Placental pericyte (primary cell): ENCODE measurements at places on chromosomes 6 and 20. TPM values are rescaled to one million over a fixed set of nuclear protein-coding genes. Genes with fewer than 3 reads are reported as not detected.

Gene HLA-DQA1
- 0.43 TPM in 1 of 2 replicates, not detected in the other for total RNA-seq

Gene CD40
- total RNA-seq = 0.57 and 0.66 TPM in 2 replicates

Gene FOXQ1
- 5.0 and 5.5 TPM in 2 replicates for total RNA-seq

Gene GPR6
- not detected in 2 replicates for total RNA-seq

Gene DZANK1
- 1.3 and 1.7 TPM in 2 replicates for total RNA-seq

Gene RPS21
- 472 and 851 TPM in 2 replicates for total RNA-seq

Gene PRSS35
- total RNA-seq = 0.44 and 0.72 TPM in 2 replicates

Gene TBC1D32
- total RNA-seq = 19.6 and 22.1 TPM in 2 replicates

Gene MUC22
- total RNA-seq = not detected in 2 replicates

Gene OR10C1
- total RNA-seq = not detected in 2 replicates

Gene IRF4
- not detected in 2 replicates for total RNA-seq

Gene VWA7
- total RNA-seq = 0.14 and 0.44 TPM in 2 replicates

Gene PSORS1C2
- total RNA-seq = not detected in 2 replicates

Gene DSP
- 0.22 and 10.0 TPM in 2 replicates for total RNA-seq

Gene COL9A1
- total RNA-seq = not detected in 2 replicates

Gene WFDC11
- not detected in 2 replicates for total RNA-seq

Gene GPX5
- not detected in 2 replicates for total RNA-seq

Gene ARFGEF3
- under 0.01 and 0.22 TPM in 2 replicates for total RNA-seq

Gene FRMD1
- total RNA-seq = not detected in 2 replicates

Gene KHDRBS2
- total RNA-seq = not detected in 2 replicates

Gene TRIM26
- 25.6 and 36.9 TPM in 2 replicates for total RNA-seq

Gene CRISP3
- total RNA-seq = not detected in 2 replicates

Gene LPA
- not detected in 2 replicates for total RNA-seq

Gene NKAIN2
- total RNA-seq = not detected in 2 replicates

Gene EPPIN
- total RNA-seq = not detected in 2 replicates

Gene C6orf118
- not detected in 2 replicates for total RNA-seq

Gene GSTA2
- not detected in 2 replicates for total RNA-seq

Gene ZSWIM1
- total RNA-seq = 8.1 and 14.0 TPM in 2 replicates

Gene LCA5
- total RNA-seq = 2.4 and 4.2 TPM in 2 replicates

Gene BANF2
- total RNA-seq = not detected in 2 replicates

Gene KCNB1
- total RNA-seq = under 0.01 TPM in 1 of 2 replicates, not detected in the other

Gene CNKSR3
- total RNA-seq = 3.1 and 7.4 TPM in 2 replicates

Gene TMEM244
- 1.3 TPM in 1 of 2 replicates, not detected in the other for total RNA-seq

Gene ADGRF4
- total RNA-seq = 0.22 and 0.29 TPM in 2 replicates

Gene CCN6
- not detected in 2 replicates for total RNA-seq

Gene SLC17A4
- not detected in 2 replicates for total RNA-seq

Gene DOK5
- 0.14 and 0.66 TPM in 2 replicates for total RNA-seq

Gene KCNK5
- total RNA-seq = not detected in 2 replicates

Gene DYNLT2
- total RNA-seq = 1.1 and 1.3 TPM in 2 replicates

Gene HMGCLL1
- total RNA-seq = not detected in 2 replicates

Gene HUS1B
- 0.88 and 2.0 TPM in 2 replicates for total RNA-seq

Gene RIPK1
- total RNA-seq = 28.2 and 30.0 TPM in 2 replicates

Gene IRAK1BP1
- total RNA-seq = 2.0 and 3.6 TPM in 2 replicates

Gene VSX1
- total RNA-seq = not detected in 2 replicates

Gene TCP11
- 0.66 and 0.72 TPM in 2 replicates for total RNA-seq

Gene LTB
- not detected in 2 replicates for total RNA-seq

Gene ERVFRD-1
- total RNA-seq = 0.22 TPM in 1 of 2 replicates, not detected in the other

Gene RALGAPA2
- 3.1 and 7.6 TPM in 2 replicates for total RNA-seq

Gene OR2H1
- total RNA-seq = not detected in 2 replicates

Gene MEP1A
- total RNA-seq = not detected in 2 replicates

Gene GRIK2
- total RNA-seq = 0.44 and 10.6 TPM in 2 replicates

Gene NKX2-2
- total RNA-seq = not detected in 2 replicates

Gene TMEM200A
- total RNA-seq = 184 and 257 TPM in 2 replicates
